ENCODE measurements at places on chromosomes 4 and X. TPM values are rescaled to one million over a fixed set of nuclear protein-coding genes. Genes with fewer than 3 reads are reported as not detected.

Gene GRIA2
- total RNA-seq, result 1.9 TPM

Gene SLITRK4
- 6.1 TPM for total RNA-seq

Gene MCUB
- 10.0 TPM for total RNA-seq

Gene CXCL11
- not detected for total RNA-seq

Gene NEXMIF
- not detected for total RNA-seq

Gene XAGE2
- not detected for total RNA-seq

Gene ATP10D
- 58.3 TPM for total RNA-seq

Gene CHST7
- total RNA-seq, result 10.0 TPM

Gene BTK
- not detected for total RNA-seq

Gene CITED1
- not detected for total RNA-seq

Gene NIPAL1
- 1.6 TPM for total RNA-seq

Gene KLHL4
- total RNA-seq, result 0.97 TPM

Gene TMEM144
- total RNA-seq, result 7.3 TPM

Gene GAGE1
- total RNA-seq, result not detected

Gene SYN1
- total RNA-seq, result 0.32 TPM

Gene CLCN4
- 2.3 TPM for total RNA-seq

Gene IL21
- total RNA-seq, result not detected

Gene NR0B1
- total RNA-seq, result not detected

Gene NLGN3
- 0.43 TPM for total RNA-seq

Gene SASH3
- not detected for total RNA-seq

Gene NPY1R
- total RNA-seq, result 1.6 TPM

Gene UBE2K
- 19.0 TPM for total RNA-seq

Gene GAGE12E
- not detected for total RNA-seq

Gene HSFX4
- total RNA-seq, result not detected

Gene CLNK
- not detected for total RNA-seq

Gene IDS
- total RNA-seq, result 50.1 TPM

Gene CAPN6
- 1.3 TPM for total RNA-seq

Gene ADAM29
- not detected for total RNA-seq

Gene RIBC1
- 0.32 TPM for total RNA-seq

Gene NUP62CL
- total RNA-seq, result under 0.01 TPM

Gene CABS1
- total RNA-seq, result not detected

Gene EPHA5
- total RNA-seq, result 0.32 TPM

Gene RAB33A
- 1.3 TPM for total RNA-seq

Gene FAM9B
- not detected for total RNA-seq

Gene CFI
- 18.4 TPM for total RNA-seq

Gene ZMAT1
- 0.43 TPM for total RNA-seq

Gene ARMCX2
- total RNA-seq, result 76.4 TPM

Gene RHOXF1
- total RNA-seq, result not detected

Gene MAML3
- total RNA-seq, result 4.2 TPM

All from fibroblast of villous mesenchyme (primary cell).